ENCODE measurements at places on chromosomes 12 and 14.

GRCh38 chr12:22474970-22475720 is 69.2 kb downstream of the C2CD5 start:
- peak; percentile 20 for DNase-seq

- DNase-seq: no peak
Measured at GRCh38 chr14:70696026-70696425, 54.3 kb downstream of the TTC9 start.

DNA sequence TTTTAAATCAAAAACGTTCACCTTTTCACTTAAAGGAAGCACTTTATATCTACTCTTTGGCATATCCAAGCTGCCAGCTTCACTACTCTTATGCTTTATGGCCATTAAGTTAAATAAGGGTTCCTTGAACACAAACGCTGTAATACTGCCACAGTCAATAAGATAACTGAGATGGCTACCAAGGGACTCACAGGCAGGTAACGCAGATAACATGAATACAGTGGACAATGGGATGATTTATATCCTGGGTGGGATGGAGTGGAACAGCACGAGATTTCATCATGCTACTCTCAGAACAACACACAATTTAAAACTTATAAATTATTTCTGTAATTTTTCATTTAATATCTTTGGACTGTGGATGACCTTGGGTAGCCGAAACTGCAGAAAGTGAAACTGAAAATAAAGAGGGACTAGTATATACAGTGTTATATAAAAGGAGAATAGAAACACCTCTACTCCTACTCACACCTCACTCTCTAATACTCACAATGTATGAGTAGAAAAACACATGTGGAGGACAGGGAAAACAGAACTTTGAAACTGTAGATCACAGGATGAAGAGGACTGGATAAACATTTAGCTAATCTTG is 367.3 kb downstream of the C12orf50 start:
- DNase-seq: no peak

GRCh38 chr14:59362513-59362912 is 102.7 kb downstream of the GPR135 start:
- DNase-seq: no peak

GRCh38 chr12:92987362-92987761 is 58.3 kb upstream of the EEA1 start:
- DNase-seq: peak; percentile 89

GRCh38 chr12:84741692-84742091 is 170.9 kb downstream of the SLC6A15 start:
- no peak for DNase-seq
